ENCODE measurements at places on chromosomes 1 and 21.

DNA sequence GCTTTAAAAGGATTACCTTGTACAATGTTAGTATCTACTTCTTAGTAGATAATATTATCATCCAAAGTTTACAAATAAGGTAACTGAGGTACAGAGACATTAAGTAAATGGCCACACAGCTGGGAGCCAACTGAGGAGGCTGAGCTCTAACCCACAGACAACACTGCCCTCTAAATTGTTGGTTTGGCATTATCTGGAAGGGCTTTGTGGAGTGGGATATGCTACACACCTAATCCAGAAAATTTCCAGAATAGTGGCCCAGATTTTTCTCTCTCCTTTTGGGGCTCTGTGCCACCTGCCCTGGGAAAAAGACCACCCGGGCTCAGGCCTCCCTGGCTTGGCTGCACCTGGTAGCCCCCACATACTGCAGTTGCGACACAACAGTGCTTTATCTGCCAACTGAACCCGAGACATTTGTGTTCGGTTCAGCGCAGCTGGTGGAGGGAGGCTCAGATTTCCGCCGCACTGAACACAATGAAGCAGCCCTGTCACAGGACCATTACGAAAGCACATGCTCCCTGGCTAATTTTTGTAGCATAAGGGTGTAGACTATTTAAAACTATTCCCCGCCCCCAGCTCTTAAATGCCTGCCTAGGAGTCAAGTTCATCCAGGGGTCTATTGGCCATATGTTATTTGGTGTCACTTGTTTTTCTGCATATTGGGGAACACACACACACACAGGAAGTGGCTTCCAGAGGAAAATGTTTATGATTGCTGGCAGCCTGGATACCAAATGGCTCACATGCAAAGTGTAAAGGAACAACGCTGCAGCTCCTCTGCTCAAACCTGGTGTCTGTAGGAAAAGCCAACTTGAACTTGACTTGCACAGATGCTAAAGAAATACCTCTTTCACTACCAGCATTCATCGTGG is 92.3 kb upstream of the ESRRG start:
- no peak for DNase-seq

DNA sequence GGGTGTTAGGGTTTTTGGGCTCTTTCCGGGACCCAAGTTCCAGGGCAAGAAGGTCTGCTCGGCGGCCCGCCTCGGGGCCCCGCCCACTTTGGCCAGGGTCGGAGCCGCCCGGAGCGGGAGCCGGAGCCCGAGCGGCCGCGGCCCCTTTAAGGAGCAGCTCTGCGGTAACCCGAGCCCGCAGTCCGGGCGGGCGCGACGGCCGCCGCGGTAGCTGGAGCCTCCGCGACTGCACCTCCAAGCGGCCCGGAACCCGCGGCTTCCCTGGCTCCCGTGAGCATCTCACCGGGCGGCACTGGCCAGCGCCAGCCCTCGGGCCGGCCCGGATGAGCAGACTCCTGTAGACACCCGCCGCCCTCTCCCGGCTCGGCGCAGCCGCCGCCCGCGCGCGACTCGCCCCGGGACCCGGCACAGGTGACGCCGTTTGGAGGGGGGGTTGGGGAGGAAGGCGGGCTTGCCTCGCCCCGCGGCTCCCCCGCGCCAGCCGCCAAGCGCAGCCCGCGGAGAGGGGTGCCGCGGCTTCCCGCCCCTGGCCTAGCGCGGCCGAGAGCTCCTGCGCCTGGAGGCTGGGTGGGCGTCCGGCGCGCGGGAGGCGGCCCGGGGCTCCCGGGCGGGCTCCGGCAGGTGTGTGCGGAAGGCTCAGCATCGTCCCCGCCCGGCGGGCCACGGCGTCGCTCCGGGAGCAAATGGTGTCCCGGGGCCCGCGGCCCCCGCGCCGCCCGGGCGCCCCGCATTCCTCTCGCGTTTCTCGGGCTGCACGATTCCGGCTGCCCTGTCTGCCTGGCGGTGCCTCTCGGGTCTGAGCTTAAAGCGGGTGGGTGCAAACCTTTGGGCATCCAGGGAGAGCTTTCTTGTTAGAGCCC is at the start of gene TLCD4:
TLCD4 (plus strand) TSS at position 149 of the 860 bp plus-strand sequence. CDS start 26,547 bp downstream, outside the sequence.
- no peak for DNase-seq

DNA sequence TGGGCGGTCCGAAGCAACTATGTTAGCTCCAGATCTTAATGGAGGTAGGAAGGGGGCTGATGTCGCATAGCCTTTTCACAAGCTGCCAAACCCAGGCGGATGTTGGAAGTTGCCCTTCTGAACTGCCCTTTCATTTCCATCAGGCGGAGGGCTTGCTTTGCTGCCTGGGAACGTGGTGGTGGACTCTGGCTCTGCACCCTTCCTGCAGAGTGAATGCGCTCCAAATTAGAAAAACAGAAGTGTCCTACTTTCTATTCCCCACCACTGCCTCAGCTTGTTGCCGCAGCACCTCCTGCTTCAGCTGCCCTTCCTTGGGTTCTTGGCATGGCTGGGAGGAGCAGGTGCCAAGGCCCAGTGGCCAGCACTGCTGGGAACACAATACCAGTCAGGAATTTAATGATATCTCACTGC is 60.6 kb downstream of the AK4 start:
- no peak for DNase-seq

GRCh38 chr1:210222340-210223006 is 10.1 kb upstream of the SERTAD4 start:
- no peak for DNase-seq

GRCh38 chr1:18178111-18178510 is 70.5 kb downstream of the IGSF21 start:
- DNase-seq = no peak

GRCh38 chr1:4908486-4908885 is 254.1 kb downstream of the AJAP1 start:
- no peak for DNase-seq

- no peak for DNase-seq
Observed at GRCh38 chr1:42419126-42419821, 36.5 kb downstream of the ZMYND12 start.

- DNase-seq = peak; percentile 7
Observed at GRCh38 chr1:119008483-119009311, 20.6 kb upstream of the TBX15 start.

GRCh38 chr1:110746644-110747259 is 72.0 kb upstream of the KCNA3 start:
- peak; percentile 38 for DNase-seq

DNA sequence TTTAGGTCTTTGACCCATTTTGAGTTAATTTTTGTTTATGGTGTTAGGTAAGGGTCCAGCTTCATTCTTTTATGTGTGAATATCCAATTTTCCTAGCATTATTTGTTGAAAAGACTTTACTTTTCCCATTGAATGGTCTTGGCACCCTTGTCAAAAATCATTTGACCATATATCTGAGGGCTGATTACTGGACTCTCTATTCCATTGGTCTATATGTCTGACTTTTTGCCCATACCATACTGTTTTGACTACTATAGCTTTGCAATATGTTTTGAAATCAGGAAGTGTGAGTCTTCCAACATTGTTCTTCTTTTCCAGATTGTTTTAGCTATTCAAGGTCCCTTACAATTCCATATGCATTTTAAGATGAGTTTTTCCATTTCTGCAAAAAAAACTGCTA is 11.4 kb upstream of the CCSAP start:
- DNase-seq = no peak

DNA sequence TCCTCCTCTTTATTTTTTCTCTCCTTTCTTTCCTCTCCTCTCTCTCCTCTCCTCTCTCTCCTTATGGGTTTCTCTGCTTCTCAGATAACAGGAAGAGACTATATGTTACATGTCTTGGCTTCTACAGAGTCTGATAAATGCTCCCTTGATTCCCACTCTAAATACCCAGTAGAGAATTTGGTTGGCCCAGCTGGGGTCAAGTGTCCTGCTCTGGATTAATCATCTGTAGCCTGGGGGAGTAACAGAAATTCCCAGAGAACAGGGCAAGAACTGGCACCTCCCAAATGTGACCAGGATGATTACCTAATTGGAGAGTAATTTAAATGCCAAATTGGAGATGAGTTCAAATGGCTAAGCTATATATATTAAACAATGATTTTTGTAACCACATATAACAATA is 146.1 kb upstream of the LMO4 start:
- no peak for DNase-seq

DNA sequence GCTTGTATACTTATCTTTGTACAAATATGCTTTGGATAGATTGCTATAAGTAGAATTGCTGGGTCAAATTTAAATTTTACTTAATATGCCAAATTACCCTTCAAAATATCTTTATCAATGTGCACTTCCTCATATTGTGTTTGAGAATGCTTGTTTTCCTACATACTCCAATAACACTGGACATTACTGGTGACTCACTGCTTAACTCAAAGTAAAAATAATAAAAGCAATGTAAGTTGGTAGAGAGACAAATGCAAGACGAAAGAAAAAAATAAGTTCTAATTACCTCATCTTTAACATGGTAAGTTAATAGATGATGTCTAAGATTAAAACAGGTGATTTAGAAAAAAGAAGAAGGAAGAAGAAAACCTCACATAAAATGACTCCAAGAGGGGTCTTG is 7.9 kb upstream of the SH3GLB1 start:
- DNase-seq = no peak

DNA sequence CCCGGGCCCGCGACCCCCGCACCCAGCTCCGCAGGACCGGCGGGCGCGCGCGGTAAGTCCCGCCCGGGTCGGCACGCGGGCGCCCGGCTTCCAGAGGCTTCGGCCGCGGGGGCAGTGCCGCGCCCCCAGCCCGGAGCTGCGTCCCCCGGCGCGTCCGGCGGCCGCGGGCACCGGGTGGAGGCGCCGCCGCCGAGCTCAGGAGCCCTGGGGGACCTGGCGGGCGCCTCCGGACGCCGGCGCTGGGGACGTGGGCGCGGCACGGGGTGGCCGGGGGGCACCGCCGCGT is 227 bp downstream of the NBL1 start:
- DNase-seq = no peak

- no peak for DNase-seq
Observed at GRCh38 chr1:147169171-147169570, 3.1 kb downstream of the PRKAB2 start.

DNA sequence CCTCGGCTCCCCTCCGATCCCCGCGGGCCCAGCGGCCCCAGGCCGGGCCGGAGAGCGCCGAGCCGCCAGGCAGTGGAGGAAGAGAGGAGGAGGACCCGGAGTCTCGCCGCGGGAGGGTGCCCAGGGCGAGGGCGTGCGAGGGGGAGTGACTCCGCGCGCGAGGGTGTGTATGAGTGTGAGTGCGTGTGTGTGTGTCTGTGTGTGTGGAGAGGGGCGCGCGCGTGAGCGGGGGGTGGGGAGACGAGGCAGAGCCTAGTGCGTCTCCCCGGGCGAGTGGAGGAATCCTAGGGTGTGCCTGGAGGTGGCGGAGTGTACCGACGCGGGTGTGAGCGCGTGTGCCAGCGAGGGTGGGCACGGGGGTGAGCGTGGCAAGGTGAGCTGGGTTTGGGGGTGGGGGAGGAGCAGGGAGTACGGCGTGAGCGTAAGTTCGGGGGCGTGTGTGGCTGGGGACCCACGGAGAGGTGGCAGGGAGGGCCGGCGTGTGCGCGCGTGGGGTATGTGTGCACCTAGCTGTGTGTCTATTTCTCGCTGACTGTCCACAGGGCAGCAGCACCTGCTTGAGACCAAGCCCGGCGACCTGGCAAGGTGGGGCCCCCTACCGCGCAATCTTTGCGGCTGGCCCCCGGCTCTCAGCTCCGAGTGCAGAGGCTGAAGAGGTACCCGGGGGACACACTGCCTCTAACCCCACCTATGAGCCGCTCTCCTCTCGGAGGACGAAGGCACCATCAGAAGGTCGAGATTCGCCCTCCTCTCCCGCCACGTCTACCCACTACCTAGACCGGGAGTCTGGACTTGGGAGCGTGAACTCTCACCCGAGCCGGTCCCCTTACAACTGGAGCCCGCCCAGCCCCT is 784 bp upstream of the KCND3 start:
- DNase-seq = no peak

DNA sequence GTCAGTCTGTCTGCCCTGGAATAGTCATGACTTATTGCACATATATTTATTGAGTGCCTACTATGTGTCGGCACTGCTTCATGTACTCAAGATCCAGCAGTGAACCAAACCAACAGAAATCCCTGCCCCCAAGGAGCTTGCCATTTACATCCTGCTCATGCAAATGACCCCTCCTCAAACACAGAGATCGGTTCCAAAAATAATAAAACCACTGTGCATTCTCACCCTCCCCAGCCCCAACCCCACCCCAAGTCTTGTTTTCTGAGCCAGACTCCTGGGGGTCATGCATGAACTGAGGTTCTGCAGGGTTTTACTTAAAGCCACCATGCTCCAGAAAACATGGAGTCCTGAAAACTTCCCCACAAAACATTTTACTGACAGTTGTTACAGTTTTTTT is 61.9 kb downstream of the KIAA0040 start:
- DNase-seq = no peak

DNA sequence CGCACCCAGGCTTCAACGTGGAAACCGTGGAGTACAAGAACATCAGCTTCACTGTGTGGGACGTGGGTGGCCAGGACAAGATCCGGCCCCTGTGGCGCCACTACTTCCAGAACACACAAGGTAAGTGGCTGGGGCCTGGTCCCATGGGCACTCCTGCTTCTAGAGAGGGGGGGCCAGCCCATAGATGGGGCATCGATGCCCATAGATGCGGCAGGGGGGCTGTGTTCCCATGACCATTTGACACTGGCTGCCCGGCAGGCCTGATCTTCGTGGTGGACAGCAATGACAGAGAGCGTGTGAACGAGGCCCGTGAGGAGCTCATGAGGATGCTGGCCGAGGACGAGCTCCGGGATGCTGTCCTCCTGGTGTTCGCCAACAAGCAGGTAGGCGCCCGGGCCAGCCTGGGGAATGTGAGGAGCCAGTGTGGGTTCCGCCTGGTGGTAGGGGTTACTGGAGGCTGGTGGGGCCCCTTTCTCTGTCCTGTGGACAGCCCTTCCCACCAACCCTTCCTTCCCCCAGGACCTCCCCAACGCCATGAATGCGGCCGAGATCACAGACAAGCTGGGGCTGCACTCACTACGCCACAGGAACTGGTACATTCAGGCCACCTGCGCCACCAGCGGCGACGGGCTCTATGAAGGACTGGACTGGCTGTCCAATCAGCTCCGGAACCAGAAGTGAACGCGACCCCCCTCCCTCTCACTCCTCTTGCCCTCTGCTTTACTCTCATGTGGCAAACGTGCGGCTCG is 5.6 kb downstream of the C1orf35 start:
- no peak for DNase-seq

GRCh38 chr1:6097824-6098223 is 52.1 kb downstream of the KCNAB2 start:
- no peak for DNase-seq

GRCh38 chr1:161176468-161177111 is 717 bp downstream of the B4GALT3 start:
- no peak for DNase-seq

DNA sequence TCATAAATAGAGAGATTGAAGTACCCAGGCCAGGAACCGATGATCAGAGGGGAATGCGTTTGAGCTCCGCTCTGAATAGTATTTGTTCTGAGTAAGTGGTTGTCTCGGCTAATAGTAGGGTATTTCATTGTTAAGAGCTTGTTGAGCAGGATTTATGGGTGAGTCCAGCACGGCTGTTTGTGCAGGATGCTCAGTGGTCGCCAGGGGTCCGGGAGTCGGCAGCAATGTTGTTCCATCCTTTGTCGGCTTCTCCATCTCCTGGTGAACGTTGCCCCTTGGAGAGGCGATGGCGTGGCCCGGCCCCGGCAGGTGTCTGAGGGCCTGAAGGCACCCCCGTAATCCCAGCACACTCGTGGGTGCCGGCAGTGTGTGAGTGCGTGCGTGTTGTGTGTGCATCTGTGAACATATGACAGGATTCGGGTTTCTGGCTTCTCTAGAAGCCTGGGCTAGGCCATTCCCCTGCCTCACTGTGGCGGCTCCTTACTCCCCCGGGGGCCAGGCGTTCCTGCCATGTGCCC is 160.8 kb upstream of the ARHGEF16 start:
- no peak for DNase-seq

GRCh38 chr1:63005812-63006211 is 221.9 kb downstream of the ATG4C start:
- DNase-seq = no peak
